Large intestine (tissue), 12 donors: ENCODE measurements at places on chromosomes 16 and 17. TPM values are rescaled to one million over a fixed set of nuclear protein-coding genes. Genes with fewer than 3 reads are reported as not detected.

CD68 gene
- polyA plus RNA-seq: 512 TPM

MT1E gene
- 96.6 TPM for polyA plus RNA-seq

HYDIN gene
- polyA plus RNA-seq: 3.2 TPM

GDE1 gene
- polyA plus RNA-seq: 76.0 TPM
